Fibroblast of skin of scalp (primary cell): ENCODE measurements at places on chromosomes 12 and 14.

DNA sequence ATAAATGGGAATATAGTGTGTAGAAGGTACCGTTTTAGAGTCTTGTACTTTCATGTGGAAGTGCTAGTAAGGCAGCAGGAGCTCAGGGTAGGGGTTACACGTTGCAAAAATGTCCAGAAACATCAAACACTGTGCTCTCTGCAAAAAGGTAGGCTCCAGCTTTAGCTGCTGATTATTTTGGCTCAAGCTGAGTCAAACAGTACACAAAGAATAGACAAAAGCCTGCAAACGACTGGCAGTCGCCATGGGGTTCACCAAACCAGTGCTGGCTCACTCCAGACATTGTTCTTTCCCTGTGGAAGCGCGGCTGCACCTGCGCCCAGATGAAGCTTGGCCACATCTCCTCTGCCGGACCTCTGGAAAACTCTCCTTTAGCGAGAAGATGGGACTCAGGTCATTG, 45.3 kb upstream of the NAA30 start:
- no peak for DNase-seq

DNA sequence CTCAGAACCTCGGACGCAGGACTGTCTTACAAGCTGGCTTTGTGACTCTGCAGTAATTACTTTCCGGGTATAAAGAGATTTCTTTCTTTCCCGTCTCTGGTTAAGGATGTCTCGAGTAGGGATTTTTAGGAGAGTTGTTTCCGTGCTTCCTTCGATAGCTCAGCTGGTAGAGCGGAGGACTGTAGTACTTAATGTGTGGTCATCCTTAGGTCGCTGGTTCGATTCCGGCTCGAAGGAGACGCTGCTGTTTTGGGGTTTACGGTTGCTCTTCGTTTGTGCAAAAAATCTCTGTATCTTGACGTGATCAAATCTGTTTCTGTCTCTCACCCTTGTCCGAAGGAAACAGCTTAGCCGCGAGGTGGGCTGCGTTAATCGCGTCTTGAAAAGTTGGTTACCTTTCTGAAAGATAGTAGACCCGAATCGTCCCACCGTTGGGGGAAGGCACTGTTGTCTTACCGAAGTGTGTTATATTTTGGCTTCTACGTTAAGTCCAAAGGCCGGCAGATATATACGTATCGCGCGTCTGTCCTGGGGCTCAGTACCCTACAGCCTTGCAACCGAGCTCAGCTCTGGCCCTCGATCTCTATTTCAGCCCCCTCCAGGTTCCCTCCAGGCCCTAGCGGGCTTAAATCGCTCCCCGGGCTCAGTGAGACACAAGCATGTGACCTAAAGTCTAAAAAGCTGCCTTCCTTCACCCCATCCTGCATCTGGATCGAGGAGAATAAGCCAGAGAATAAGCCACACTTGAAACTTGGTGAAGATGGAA, 1.1 kb upstream of the RNASE4 start:
- peak; percentile 96 for DNase-seq

- no peak for DNase-seq
Observed at GRCh38 chr14:101473795-101474562, 87.3 kb upstream of the DIO3 start.

DNA sequence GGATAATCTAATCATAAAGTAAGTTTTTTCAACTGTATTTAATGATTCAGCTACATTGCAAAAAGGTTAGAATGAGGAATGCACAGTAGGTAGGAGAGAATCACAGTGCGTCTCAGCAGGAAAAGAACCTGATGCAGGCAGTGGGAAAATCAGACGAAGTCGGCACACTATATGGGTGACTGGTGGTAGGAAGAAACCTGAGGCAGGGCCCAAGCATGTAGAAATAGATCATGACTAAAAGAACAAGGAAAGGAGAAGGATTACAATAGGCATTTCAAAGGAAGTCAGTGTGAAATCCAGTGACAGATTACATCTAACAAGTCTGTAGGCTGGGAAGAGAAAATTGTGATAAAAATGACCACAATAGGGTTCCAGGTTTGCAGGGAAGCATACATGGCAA, 267.0 kb downstream of the MED13L start:
- DNase-seq: no peak

- DNase-seq: peak; percentile 43
Observed at GRCh38 chr14:35553808-35554207, 19.8 kb downstream of the INSM2 start.

GRCh38 chr14:67442139-67442906, 30.4 kb upstream of the PLEK2 start:
- no peak for DNase-seq

DNA sequence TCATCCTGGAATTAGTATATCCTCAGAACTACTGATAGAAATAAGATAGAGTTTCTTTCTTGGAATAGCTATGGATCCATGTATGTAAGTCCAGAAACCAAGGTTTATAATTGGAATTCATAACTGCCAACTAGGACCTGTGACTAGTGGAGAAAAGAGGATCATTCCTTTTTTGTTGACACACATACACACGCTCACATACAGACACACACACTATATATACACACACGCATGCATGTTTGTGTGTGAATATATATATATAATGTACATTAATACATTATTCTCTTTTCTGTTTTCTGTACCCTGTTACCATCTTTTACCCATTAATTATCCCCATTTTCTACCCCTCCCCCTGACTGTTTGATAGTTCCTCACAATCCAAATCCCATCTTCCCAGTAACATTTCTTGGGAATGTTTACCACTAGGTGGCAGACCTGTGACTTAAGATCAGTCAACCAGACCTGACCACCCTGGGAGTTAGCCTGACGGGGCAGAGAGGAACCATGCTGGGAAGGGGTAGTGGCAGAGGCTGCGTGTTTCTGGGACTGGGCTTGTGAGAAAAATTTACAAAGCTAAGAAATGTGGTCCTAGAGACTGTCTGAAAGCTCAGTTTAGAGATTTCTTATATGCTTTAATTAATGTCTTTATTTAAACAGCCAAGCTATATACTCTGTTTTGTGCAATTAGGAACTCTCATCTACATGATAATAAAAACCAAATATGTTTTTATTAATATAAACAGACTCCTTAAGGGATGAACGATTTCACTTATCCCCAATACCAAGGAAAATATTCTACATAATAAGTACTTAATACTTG, 308.0 kb downstream of the PPFIA2 start:
- peak; percentile 77 for DNase-seq

- DNase-seq: no peak
Observed at GRCh38 chr12:16884819-16885218, 278.9 kb upstream of the LMO3 start.

GRCh38 chr12:53755451-53755891, 3.7 kb upstream of the CISTR start:
- no peak for DNase-seq

DNA sequence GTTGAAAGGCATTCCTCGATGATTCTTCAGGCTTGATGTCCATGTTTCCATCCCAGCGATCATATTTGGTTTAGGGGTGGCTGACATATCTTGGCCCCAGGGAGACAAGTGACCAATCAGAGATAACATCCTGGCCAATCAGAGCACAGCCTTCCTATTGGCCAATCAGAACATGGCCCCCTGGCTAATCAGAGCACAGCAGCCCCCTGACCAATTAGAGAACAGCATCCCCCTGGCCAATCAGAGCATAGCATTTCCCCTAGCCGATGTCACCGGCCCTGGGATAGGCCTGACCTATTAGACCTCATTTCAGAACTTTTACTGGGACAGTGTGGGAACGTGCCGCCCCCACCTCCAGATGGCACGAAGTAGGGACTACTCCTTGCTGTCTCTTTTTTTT, 182.2 kb downstream of the AACS start:
- DNase-seq: no peak

DNA sequence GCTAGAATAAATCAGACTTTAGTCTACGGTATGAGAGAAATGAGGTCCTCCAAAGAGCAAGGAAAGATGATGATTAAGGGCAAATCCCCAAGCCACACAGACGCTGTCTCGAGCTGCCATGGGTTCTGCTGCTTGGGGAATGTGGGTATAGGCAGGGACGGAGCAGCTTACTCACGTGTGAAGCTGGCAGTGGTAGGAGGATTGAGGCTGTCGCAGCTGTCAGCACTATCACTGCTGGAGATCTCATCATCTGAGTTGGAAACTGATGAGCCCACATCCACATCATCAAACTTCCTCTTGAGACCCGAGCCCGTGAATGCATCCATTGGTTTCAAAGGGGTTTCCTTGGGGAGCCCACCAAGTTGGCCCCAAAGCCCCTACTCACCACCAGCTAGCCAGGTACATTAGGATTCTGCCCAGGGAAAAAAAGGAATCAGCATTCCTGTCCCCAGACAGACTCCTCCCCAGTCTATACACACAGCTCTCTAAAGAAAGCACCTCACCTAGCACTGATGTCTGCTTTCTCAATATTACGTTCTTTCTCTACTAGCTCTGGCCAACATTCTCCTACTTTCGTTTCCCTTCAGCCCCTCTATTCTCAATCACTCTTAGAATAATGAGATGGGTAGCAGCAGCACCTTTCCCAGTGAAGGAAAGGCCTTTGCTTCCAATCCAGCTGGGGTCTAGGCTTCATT, 7.0 kb downstream of the CSRNP2 start:
- DNase-seq: no peak

DNA sequence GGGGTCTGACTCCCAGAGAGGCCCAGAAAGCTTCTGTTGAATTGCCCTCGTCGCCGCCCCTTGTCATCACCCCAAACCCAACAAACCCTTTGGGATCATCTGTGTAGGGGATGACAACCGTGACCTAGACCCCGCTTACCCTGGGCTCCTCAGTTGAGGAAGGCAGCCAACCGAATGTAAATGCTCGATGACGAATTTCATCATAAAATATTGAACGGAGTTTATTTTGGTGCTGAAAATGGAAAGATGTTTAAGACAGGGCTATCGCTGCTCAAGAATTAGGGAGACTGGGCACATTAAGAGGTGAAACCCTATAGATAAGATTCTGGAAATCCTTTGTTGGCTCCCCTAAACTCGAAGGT, 512 bp downstream of the ACTR10 start:
- no peak for DNase-seq

DNA sequence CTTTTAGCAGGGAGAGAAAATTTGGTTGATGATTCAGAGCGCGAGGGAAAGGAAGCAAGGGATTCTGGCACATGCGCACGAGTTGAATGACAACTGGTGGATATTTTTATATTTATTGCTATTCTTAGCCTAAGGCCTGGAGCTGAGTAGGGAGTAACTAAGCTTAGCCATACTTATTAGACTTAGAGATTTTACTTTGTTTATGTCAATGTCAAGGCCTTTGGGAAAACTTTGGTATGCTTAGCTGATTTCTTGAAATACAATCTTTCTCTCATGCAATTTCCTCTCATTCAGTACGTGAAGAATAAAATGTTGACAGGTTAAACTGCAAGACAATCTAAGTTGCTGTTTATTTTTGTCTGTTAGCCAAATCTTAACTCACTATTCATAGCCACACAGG, 101.1 kb downstream of the CRADD start:
- peak; percentile 87 for DNase-seq

DNA sequence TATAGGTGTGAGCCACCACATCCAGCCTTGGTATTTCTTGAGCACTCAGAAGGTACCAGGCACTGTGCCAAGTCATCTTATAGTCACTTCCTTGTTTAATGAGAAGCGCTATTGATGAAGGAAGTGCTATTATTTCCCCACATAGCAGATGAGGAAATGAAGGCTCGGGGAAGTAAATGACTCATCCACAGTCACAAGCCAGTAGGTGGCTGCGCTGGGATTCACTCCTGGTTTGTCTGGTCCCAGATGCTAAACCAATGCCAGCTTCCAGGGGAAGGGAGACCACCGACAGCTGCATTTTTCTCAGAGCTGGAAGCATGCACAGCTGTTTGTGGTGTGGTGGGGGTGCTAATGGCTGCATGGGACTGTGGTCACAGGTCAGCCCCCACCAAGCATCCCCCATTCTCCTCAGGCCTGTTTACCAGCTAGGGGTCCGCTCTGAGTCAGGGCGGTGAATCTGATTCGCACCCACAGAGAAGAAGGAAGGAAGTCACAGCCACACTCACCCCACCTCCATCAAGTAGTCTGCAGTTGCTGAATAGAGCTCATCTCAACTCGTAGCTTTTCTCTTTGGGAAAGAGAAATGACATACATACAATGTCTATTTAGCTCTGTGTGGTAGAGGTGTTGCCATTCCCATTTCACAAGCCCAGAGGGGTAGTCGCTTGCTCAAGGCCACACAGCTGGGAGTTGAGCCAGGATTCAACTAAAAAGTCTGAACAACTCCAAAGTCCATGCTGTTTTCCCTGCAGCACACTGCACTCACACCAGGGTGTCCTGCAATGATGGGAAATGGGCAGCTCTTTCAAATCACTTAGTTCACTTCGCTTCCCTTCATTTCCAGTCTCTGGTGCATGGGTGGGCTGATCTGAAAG, 6.3 kb upstream of the LTBP2 start:
- DNase-seq: peak; percentile 83

GRCh38 chr12:77679686-77680085, 151.0 kb upstream of the NAV3 start:
- DNase-seq: no peak

- DNase-seq: peak; percentile 61
Observed at GRCh38 chr12:123436017-123436964, at the start of gene RILPL2. RILPL2 (minus strand) TSS chr12:123436684; CDS start chr12:123436420, 264 bp downstream.

DNA sequence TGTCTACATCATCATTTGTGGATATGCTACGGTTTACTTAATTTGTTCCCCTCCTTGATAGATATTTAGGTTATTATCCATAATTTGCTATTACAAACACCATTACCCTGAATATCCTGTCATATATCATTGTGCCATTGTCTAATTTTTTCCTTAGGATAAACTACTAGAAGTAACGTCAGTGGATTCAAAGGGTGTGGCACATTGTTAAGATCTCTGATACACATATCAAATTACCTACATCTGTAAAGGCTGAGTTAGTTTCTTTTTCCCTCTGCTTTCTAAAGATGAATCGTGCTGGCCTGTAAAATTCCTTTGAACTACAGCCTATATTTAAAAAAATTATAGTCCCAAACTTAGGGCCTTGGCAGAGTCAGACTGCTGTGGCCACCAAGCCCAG, 53.9 kb upstream of the STRN3 start:
- no peak for DNase-seq

DNA sequence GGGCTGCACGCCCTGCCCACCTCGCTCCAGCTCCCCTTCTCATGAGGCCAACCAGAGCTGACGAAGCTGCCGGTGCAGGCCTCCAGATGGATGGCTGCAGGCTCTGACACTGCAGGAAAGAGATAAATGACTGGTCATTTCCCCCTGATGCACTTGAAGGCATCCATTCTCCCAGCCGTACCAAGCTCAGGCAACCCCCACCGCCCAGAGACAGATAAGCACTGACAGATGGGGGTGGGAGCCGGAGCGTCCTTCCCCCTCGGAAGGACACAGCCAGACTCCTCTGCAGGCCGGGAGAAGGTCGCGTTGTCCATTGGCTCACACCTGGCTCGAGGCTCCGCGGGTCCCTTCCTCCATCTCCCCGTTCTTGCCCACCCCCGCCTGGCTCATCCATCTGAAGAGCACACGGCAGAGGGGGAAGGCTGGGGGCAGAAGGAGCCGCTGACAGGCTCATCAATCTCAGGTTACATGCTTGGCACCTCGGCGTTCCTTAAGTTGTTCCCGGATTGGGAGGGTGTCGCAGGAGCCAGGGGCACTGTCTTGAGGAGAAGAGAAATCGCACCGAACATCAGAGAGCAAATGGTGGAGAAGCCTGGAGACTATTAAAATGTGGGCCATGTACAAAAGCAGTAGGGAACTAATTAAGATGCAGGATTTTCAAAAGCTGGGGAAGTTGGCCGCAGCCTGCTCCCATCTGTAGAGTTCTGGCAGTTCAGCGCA, 151.6 kb downstream of the DPF3 start:
- no peak for DNase-seq
